Dorsolateral prefrontal cortex (tissue), 122 donors: ENCODE measurements at places on chromosomes 11 and 22.

DNA sequence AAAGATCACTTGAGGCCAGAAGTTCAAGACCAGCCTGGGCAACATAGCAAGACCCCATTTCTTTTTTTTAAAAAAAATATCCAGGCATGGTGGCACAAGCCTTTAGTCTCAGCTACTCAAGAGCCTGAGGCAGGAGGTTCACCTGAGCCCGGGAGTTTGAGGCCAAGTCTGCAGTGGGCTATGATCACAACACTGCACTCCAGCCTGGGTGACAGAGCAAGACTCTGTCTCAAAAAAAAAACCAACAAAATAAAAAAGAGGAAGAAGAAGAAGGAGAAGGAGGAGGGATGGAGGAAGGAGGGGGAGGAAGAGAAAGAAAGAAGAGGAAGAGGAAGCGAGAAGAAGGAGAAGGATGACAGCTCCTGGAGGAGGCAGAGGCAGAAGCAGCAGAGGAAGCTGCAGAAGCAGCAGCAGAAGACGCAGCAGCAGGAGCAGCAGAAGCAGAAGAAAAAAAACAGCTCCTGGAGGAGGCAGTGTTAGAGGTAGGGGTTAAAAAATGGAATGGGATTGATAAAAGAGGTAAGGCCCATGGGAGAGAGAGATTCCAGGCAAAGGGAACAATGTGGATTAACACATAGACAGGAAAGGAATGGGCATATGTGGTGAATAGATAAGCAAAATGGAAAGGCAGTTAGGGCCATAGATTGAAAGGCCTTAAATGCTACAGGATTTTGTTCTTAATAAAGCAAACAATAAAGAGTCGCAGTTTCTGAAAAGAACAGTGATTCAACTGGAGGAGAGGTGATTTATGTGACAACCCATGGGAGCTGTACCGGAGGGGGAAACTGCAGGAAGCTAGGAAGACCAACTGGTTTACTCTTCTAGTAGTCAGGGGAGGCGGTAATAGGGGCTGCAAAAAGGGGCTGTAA is 10.9 kb downstream of the PRCP start:
- no peak for DNase-seq

DNA sequence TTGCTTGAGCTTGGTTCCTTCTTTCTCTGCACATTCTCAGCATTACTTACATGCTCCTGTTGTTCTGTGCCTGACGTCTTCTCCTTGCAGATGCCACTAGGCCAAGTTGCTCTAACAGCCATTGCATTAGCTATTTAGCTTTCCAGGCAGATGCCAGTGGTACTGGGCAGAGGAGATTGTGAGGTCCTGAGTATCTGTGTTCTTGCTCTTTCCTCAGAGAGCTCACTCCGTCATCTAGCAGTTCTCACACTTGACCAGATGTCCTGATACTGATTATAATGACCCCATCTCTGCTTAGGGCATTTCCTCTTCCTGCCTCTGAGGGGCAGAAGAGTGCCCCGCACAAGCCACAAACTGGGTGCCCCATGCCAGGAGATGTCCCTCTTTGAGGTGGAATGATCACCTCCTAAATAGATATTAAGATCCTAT is 30.7 kb downstream of the ARHGAP1 start:
- DNase-seq: no peak

GRCh38 chr11:7351228-7351627 is 99.5 kb downstream of the SYT9 start:
- peak; percentile 46 for DNase-seq

- no peak for DNase-seq
Observed at GRCh38 chr11:69339041-69339733, 45.2 kb downstream of the MYEOV start.

- no peak for DNase-seq
Observed at GRCh38 chr22:19118329-19118880, 3.8 kb downstream of the DGCR2 start.

DNA sequence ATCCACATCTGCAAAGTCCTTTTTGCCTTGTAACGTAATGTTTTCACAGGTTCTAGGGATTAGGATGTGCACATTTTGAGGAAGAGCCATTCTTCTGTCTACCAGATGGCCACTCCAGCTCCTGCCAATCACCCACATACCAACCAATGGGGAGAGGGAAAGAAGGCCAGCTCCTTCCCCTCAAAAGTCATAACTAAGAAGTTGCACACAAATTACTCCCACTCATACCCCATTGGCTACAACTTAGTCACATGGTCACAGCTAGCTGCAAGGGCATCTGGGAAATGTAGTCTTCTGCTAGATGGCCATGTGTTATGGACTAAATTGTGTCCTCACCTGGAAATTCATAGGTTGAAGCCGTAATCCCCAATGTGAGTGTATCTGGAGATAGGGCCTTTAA is 15.4 kb upstream of the MYOD1 start:
- DNase-seq: no peak

- no peak for DNase-seq
Observed at GRCh38 chr11:110447897-110448745, 18.4 kb downstream of the FDX1 start.

- DNase-seq: no peak
Observed at GRCh38 chr11:27363576-27364117, 632 bp upstream of the CCDC34 start.

- no peak for DNase-seq
Observed at GRCh38 chr11:109062445-109062844, 359.5 kb upstream of the C11orf87 start.

- no peak for DNase-seq
Observed at GRCh38 chr11:47714554-47715081, 551 bp downstream of the AGBL2 start.

DNA sequence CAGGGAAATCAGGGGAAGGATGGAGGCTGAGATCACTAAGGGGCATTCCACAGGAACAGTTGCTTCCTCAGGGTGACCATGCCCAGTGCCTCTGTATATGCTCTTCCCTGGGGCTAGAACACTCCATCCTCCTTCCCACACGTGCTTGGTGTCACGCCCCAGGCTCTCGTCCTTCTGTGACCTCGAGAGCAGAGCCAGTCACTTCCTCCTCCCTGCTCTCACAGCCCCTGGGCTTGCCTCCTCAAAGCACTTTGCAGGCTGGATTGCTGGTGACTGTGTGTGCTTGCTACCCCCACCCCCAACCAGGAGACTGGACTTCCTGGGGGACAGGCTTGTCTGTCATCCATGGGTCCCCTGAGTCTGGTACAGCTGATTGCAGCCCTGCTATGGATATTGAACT is 56.5 kb upstream of the AMPD3 start:
- DNase-seq: no peak

DNA sequence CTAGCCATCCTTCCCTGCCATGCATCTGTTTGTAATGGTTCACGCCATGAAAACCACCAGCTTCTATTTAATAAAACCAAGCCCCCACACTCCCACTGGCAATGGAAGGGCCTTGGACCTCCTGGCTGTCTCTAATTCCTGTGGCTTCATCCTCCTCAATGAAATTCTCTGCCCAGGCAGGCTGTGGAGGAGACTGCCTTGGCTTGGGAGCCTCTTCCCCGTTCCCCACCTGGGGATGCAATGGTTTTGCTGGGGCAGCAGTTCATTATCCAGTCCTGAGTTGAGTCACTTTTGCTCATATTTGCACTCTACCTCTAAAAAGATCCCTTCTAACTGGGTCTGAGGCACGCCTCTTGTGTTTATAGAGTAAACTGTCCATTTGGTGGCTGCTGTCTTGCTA is 515.8 kb downstream of the NTM start:
- DNase-seq: no peak
